ENCODE measurements at places on chromosomes 11 and 22.

- DNase-seq = no peak
Measured at GRCh38 chr22:38954414-38955043, 2.9 kb upstream of the APOBEC3A start.

DNA sequence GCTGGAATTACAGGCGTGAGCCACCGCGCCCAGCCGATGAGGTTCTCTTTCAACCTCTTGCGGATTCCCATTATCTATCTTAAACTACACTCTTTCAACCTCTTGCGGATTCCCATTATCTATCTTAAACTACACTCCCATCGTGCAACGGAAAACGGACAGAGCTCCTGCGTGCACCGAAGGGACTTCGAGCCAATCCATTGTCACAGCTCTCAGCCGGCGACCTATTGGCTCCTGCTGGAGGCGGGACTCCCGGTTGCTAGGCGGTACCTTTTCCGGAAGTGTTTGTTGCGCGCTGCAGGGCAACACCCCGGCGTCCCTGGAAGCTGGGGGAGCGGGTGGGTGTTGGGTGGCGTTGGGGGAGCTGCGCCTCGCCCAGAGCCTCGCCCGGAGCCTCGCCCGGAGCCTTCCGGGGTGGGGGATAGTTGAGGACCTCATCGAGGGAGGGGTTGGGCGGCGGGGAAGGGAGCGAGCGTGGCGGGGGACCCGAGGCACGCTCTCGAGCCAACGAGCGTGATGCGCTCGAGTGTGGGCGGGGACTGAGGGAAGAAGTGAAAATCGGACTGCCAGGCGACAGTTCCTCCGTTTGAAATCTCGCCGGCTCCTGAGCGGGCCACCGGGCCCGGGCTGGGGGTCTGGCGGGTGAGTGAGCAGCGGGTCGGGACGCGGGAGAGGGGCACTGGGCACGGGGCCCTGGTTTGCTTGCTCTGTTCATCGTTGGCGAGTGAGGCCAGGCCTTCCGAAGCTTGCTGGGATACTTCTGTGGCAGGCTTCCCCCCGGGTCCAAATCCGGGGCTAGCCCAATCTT lies at the start of gene CEP164:
TSS of gene CEP164 (plus strand) at position 288 of the 808 bp plus-strand sequence. CDS start 10,733 bp downstream, outside the sequence.
- DNase-seq = peak; percentile 92

DNA sequence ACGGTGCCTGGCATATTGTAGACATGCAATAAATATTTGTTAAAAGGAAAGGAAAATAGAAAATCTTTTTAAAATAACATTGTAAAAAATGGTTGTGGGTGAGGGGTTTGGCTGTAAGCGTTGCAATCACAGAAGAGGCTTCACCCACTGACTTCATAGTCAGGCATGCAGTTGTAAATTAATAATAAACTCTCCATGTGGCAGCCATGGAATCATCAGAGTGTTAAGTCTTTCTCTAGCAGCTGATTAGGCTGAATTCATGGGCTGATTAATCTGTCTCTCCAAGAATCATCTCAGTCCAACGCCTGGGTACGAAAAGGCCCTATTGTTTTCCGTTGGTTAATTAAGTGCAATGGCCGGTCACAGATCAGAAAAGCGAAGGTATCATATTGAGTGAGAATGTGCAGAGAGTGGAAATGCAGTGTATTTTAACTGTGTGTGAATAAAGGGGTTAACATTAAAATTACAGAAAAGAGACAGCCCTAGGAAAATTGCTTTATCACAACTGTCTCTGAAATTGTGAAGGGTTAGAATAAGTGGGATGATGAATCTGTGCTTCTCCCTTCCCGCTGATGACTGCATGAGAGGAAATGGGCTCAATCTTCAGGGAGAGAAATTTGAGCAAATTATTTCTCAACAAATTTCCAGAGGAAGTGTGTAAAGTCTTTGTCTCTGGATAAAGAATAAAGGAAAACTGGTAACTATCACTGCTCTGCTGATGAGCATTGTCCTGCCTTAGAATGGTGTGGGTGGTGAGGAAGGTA lies 269.0 kb downstream of the FAM76B start:
- DNase-seq = no peak

DNA sequence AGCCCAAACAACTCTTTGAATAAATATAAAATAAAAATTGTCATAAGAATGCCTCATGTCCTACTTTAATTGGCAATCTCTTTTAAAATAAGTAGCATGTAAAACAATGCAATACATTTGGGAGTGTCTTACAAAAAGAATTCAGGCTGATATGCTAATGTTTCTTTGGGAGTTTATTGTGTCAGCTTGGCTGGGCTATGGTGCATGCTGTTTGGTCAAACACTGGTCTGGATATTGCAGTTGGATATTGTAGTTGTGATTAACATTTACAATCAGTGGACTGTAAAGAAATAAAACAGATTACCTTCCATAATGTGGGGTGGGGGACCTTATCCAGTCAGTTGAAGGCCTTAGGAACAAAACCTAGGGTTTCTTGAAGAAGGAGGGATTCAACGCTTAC lies 37.0 kb upstream of the B3GAT1 start:
- no peak for DNase-seq

Measured in effector memory CD8-positive, alpha-beta T cell (primary cell).